ENCODE measurements at places on chromosomes 11 and 22.

DNA sequence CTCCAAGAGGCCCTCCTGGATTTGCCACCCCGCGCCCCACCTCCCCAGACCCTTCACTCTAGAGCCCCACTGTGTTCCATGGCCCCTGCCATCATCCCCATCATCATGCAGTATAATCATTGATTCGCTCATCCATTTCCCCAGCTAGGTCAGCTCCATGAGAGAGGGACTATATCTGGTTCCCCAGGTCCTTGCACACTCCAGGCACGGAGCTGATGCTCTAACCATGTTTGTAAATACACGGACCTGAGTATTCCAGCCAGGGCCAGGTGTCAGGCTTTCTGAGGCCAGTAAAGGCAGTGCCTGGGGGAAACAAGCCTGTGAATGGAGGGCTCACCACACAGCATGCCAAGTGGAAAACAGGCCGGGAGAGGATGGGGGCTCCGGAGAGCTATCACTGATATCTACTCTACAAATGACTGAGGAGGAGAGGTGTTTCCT, 27.1 kb upstream of the OAF start:
- DNase-seq: no peak

GRCh38 chr11:41273908-41274307, 185.5 kb downstream of the LRRC4C start:
- no peak for DNase-seq

GRCh38 chr11:12506404-12506921, 129.1 kb downstream of the PARVA start:
- no peak for DNase-seq

DNA sequence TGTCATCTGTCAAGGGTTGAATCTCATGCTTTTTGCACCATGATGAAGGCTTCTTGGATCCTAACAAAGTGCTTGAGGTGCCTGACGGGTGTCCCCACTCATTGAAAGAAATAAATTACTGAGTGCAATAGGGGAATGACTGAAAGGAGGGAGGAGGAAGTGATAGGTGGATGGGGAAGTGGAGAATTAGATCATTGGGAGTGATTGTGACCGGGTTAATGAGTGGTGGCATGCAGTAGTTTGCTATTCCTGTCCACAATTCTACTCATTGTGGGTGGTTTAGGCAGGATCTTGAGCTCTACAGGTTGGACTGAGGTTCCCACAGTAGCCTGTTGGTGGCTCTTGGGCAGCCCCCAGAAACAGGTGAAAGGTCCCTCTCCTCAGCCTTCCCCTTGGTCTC, 44.3 kb downstream of the THAP12 start:
- no peak for DNase-seq

- DNase-seq: no peak
Observed at GRCh38 chr11:107776062-107776461, 64.2 kb upstream of the SLN start.

GRCh38 chr11:133897331-133897650, 52.0 kb upstream of the SPATA19 start:
- DNase-seq: no peak

- no peak for DNase-seq
Observed at GRCh38 chr22:31253949-31254348, 38.3 kb downstream of the PIK3IP1 start.

DNA sequence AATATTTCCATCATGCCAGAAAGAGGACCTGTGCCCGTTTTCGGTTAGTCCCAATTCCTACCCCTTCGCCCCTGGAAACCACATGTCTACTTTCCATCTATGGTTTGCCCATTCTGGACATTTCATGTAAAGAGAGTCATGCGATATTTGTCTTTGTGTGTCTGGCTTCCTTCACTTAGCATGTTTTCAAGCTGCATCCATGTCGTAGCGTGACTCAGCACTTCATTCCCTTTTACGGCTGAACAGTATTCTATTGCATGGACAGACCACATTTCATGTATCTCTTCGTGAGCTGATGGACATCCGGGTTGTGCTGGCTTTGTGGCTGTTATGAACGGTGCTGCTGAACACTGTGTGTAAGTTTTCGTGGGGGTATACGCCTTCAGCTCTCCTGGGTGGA, 43.4 kb downstream of the SCUBE1 start:
- no peak for DNase-seq

DNA sequence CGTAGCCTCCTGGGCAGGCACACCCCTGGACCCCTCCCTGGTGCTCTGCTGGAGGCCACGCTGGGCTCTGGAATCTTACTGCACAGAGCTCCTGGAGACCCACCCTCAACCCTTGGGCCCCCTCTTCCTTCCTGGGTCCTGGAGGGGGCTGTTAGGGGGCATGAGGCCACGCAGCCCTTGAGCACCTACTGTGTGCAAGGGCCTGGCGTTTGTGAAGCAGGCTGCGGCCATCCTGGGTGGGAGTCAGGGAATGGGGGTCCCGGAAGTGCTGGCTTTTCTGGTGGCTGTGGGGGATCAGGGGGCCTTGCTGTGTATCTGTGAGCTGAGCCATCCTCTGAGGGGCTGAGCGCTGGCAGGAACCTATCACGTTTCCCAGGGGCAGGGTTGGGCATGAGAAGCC, 40.9 kb upstream of the CCDC188 start:
- no peak for DNase-seq

- no peak for DNase-seq
Observed at GRCh38 chr11:131656179-131656838, 285.9 kb downstream of the NTM start.

GRCh38 chr11:125267548-125267947, 103.0 kb downstream of the PKNOX2 start:
- no peak for DNase-seq

- DNase-seq: no peak
Observed at GRCh38 chr11:95739108-95739938, 50.3 kb downstream of the FAM76B start.

DNA sequence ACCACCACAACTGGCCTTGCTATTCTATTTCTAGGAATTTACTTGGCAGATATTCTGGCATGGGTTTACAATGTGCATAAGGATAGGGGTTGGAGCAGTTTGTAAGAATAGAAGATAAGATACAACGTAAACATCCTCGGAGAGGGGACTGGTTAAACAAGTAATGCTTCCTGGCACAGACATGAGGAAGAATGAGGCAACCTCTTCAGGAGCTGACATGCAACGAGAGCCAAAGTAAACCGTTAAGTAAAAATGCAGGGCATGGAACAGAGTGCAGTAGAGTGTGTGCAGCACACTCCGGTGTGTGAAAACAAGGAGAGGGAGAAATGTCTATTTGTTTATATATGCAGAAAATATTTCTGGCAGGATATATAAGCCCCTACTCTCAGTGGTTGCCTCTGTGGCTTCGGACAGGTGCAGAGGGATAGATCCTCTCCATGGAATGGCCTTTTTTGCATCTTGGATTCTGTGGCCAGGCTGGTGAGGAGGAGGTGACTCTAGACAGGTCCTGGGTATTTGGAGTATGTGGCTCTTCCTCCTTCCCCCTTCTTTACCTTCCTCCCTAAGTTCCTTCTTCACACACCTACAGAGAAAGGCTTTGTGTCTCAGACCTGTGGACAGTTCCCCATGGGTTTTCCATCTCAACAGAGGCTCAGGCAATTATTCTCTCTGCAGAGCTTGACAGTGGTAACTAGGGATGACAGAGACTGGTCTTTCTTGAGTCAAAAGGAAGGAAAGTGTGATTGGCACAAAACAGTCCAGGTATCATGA, 2.5 kb downstream of the RAB36 start:
- no peak for DNase-seq

Data from GM12892 (cell line).